ENCODE measurements at places on chromosomes 1 and 21. TPM values are rescaled to one million over a fixed set of nuclear protein-coding genes. Genes with fewer than 3 reads are reported as not detected.

- peak; percentile 61 for DNase-seq
Observed at GRCh38 chr1:9371391-9371935, 78.8 kb downstream of the SPSB1 start.

DNA sequence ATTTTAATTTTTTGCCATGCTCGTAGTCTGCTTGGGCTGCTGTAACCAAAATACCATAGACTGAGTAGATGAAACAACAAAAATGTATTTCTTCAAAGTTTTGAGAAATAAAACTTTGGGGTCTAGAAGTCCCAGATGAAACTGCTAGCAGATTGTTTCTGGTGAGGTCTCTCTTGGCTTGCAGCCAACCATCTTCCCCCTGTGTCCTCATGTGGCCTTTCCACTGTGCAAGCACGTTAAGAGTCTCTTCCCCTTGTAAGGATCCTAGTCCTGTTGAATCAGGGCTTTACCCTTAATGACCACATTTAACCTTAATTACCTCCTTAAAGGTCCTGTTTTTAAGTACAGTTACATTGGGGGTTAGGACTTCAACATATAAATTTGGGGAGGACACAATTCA lies 86.6 kb downstream of the PTBP2 start:
- no peak for DNase-seq

DNA sequence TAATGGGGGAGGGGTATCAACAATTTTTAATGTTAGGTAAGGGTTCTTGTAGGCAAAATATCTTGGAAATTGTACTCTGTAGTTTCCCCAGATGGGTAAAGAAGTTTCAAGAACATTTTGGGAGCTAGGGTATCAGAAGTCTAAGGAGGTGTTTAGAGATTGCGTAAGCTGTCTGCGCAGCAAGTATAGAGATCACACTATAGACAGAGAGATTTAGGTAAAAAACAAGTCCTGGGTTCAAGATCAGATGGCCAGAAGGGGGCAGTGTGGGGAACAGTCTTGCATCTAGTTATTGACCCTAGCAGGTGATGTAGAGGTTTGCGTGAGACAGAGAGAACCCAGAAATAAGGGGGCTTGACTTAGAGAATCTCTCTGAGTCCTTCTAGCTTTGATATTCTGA lies 80.8 kb downstream of the S1PR1 start:
- DNase-seq = no peak

GRCh38 chr1:92333668-92334067 lies 34.8 kb downstream of the RPAP2 start:
- no peak for DNase-seq

The ACTRT2 gene
- total RNA-seq = not detected

GRCh38 chr1:87805666-87806378 lies 477.1 kb downstream of the LMO4 start:
- DNase-seq = no peak

DNA sequence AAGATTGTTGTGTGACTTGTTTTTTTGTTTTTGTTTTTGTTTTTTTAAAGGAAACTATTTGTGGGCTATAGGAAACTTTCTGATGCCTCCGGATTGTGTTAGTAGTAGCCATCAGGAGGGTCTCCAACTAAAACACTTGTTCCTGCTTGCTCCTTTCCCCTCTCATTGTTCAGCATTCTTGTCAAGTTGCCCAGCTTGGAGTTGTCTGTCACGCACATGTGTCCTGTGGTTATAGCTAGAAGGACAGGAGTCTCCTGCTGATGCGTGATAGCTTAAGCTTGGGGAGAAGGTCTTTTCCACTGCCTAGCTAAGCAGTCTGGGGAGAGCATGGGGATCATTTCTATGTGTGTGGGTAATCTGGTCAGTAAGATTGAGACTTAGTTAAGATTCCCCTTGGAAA lies 3.2 kb upstream of the LYPLA2 start:
- no peak for DNase-seq

DNA sequence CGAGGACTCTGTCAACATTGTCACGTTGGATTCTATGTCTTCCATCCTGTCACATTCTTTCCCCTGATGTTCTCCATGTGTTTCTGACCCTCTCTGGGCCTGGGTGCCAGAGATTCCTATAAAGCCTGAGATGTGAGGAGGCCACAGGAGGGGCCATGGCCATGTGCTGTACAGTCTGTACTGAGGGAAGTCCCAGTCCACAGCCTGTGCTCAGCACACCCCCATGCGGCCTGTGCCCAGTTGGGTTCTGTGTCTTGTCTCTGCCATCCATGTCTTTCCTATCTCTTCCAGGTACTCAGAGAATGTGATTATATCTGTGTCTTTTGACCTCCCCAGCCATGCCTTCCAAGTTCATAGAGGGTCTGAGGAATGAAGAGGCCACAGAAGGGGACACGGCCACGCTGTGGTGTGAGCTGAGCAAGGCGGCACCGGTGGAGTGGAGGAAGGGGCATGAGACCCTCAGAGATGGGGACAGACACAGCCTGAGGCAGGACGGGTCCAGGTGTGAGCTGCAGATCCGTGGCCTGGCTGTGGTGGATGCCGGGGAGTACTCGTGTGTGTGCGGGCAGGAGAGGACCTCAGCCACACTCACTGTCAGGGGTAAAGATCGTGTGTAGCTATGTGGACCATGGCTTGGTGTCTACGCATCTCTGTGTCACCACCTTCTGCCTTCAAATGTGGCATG lies 86.1 kb downstream of the OBSCN start:
- no peak for DNase-seq

The HAO2 gene
- total RNA-seq = 0.23 TPM

- DNase-seq = no peak
Observed at GRCh38 chr21:32065654-32066053, 192.8 kb downstream of the HUNK start.

DNA sequence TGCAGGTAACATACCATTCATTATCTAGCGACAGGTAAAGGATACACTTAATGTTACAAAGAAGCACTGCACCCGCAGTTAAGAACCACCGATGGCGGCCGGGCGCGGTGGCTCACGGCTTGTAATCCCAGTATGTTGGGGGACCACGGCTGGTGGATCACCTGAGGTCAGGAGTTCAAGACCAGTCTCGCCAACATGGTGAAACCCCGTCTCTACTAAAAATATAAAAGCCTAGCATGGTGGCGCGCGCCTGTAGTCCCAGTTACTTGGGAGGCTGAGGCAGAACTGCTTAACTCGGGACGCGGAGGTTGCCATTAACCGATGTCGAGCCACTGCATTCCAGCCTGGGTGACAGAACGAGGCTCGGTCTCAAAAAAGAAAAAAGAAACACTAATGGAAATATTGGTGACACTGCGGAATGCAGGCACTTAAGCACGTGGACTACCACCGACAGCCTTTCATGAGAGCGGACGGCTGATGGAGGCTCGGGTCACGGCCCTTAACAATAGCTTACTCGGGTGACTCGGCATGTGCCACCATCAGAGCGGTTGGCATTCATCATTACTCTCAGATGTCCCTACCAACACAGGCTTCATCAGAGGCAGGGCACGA lies 542 bp downstream of the GAS5 start:
- DNase-seq = no peak

- no peak for DNase-seq
Observed at GRCh38 chr1:228460821-228461220, 26.4 kb upstream of the RNF187 start.

GRCh38 chr1:154313066-154313356 lies 7.9 kb upstream of the AQP10 start:
- no peak for DNase-seq

The DCST1 gene
- total RNA-seq = not detected

DNA sequence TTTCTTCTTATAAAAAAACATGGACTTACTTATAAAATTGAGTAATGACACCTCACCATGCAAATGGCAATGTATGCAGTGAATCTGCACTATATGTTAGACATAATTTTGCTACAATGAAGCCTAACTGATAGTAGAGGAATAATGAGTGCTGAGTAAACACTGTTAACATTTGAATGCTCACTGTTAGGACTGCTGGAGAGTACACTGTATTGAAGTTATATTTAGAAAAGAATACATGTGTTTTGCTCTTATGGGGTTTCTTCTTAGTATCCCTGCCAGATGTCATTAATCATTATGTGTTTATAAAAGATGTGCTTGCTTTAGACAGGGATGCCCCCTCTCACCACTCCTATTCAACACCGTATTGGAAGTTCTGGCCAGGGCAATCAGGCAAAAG lies 111.1 kb upstream of the ZP4 start:
- no peak for DNase-seq

GRCh38 chr1:57204942-57205787 lies 218.7 kb downstream of the DAB1 start:
- DNase-seq = no peak

The CELA2A gene
- 0.44 TPM for total RNA-seq

DNA sequence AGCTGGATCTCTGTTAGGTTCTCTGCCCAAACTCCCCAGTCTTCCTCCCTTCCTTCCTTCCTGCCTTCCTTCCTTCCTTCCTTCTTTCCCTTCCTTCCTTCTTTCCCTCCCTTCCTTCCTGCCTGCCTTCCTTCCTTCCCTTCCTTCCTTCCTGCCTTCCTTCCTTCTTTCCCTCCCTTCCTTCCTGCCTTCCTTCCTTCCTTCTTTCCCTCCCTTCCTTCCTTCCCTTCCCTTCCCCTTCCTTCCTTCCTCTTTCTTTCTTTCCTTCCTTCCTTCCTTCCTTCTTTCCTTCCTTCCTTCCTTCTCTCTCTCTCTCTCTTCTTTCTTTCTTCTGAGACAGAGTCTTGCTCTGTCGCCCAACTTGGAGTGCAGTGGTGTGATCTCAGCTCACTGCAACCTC lies 8.7 kb upstream of the LSM10 start:
- no peak for DNase-seq

DNA sequence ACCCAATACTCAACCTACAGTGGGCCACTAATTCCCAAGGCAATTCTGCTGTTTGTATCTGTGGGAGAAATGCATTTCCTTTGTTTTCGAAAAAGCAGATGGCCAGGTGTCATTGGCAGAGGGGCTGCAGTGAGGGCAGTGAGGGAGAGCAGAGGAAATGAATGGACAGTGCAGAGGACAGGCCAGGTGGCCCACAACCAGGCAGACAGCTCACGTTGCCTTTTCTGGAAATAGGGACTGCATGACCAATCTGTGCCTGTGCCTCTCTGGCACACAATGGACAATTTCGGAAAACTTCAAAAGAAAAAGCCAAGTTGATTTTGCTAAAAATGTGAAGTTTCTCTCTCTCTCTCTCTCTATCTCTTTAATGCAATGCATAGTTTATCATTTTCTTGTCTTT lies 52.6 kb upstream of the ETS2 start:
- no peak for DNase-seq

The DYNLT5 gene
- total RNA-seq = 3.1 TPM

The ZNF593OS gene
- total RNA-seq = not detected

GRCh38 chr1:60899464-60899863 lies 182.9 kb upstream of the NFIA start:
- no peak for DNase-seq

The ESRRG gene
- 6.8 TPM for total RNA-seq
